ENCODE measurements at places on chromosomes 13 and 19.

- DNase-seq = peak; percentile 70
These were observed 41.7 kb downstream of the ELL start for GRCh38 chr19:18480006-18480691.

- peak; percentile 88 for DNase-seq
These were observed 36.2 kb downstream of the GPC6 start for GRCh38 chr13:93262729-93263345.

- peak; percentile 88 for DNase-seq
These were observed 8.7 kb downstream of the SHKBP1 start for GRCh38 chr19:40585241-40585981.

GRCh38 chr19:10190026-10190425 lies 4.7 kb downstream of the DNMT1 start:
- DNase-seq = no peak

GRCh38 chr13:59211606-59212005 lies 952.1 kb downstream of the DIAPH3 start:
- no peak for DNase-seq
